Midbrain (tissue), 1 donor: ENCODE measurements at places on chromosomes 13 and 19.

DNA sequence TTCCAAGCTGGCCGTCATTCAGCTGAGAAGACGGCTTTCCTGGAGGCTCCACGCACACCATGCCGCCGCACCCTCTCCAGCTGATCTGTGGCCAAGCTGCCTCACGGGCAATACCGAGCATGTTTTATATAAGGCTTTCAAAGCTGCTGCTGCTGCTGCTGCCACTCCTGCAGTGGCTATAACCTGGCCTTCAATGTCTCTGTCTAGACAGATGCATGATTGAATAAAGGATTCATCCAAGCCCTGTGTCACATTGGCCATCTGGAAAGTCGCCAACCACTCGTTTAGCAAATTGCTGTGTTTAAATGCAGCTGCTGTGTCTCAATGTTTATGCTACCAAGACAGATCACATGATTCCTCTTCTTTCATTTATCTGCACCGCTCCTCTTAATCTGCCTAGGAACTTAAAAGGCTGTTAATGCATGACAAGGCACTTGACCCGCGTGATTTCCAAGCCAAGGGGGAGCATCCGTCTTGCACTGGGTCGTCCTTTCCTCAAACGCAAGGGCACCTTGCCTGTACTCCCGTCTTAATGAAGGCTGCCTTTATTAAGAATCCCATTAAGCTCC is 114.3 kb downstream of the TEX26 start:
- peak; percentile 36 for DNase-seq

GRCh38 chr19:53333066-53333462 is 485 bp upstream of the ZNF845 start:
- DNase-seq, result peak; percentile 22

- no peak for DNase-seq
Observed at GRCh38 chr13:106373304-106373988, 162.0 kb downstream of the EFNB2 start.

DNA sequence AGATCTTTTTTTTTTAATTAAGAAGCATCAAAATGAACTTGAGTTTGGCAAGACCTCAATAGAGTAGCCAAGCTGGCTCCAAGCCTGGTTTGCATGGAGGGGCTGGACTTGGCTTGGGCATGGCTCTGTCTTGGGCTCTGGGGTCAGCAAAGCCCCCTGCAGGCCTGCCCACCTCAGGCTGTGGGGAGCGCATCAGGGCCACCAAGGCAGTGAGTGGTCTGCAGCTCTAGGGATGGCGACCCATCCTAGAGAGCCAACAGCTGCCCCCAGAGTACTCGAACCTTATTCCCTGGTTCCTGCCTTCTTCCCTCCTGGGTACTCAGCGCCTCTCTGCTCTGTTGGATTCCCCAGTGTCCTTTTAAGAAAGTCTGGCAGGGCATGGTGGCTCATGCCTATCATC is 5.4 kb upstream of the CHST8 start:
- no peak for DNase-seq

DNA sequence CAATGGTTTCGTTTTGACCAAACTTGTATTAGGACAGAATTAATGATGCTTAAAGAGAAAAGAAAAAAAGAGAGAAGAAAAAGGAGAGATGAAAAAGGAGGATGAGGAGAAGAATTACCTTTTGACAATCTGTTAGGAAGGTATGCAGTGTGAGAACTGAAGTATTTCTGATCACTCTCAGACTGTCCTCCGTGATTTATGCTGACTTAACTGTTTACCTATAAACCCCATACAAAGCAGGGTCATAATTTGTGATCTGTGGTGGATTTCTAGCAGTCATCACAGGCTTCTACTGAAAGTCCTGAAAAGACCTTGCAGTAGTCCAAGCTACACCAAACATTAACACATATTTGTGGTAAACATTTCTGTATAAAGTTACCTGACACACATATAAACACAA is 93.9 kb downstream of the PCDH17 start:
- no peak for DNase-seq

DNA sequence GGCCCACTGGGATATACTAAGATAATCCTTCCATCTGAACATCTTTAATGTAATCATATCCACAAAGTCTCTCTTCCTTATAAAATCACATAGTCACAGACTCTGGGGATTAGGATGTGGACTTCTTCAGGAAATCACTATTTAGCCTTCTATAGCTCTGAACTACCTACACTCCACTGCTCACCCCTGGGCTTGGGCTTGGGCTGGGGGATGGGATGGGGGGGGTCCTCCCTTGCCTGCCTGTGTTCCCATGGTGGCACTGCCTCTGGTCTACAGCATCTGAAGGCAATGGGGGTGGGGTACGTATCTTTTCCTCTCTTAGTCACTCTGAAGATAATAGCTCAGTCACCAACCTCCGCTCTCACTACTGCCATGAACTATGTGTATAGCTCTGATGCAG is 67.8 kb upstream of the SERTM1 start:
- no peak for DNase-seq

DNA sequence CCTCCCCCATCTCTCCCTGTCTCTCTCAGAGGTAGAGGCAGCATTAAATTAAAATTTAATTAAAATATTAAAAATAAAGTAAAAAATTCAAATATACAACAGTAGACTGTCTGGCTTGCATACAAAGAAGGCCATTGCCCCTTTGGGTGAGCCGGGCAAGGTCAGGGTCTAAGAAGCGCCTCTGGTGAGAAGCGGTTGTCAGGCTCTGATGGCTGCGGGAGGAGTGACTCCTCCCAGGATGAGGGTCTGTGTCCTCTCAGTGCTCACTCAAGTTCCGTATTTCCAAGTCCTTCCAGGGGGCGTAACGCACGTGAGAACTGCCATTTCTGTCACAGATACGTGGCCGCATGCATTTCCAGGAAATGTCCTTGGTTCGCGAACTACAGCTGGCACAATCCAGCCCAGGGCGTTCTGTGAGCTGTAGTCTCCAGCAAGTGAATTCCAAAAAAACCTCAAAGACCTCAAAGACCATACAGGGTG is 737 bp upstream of the ZNF181 start:
- DNase-seq, result no peak

GRCh38 chr19:32465176-32465575 is 59.6 kb downstream of the DPY19L3 start:
- DNase-seq, result no peak
